ENCODE measurements at places on chromosomes 2 and 18.

GRCh38 chr2:113092864-113093612, 25.3 kb downstream of the IL1F10 start:
- DNase-seq, result no peak

DNA sequence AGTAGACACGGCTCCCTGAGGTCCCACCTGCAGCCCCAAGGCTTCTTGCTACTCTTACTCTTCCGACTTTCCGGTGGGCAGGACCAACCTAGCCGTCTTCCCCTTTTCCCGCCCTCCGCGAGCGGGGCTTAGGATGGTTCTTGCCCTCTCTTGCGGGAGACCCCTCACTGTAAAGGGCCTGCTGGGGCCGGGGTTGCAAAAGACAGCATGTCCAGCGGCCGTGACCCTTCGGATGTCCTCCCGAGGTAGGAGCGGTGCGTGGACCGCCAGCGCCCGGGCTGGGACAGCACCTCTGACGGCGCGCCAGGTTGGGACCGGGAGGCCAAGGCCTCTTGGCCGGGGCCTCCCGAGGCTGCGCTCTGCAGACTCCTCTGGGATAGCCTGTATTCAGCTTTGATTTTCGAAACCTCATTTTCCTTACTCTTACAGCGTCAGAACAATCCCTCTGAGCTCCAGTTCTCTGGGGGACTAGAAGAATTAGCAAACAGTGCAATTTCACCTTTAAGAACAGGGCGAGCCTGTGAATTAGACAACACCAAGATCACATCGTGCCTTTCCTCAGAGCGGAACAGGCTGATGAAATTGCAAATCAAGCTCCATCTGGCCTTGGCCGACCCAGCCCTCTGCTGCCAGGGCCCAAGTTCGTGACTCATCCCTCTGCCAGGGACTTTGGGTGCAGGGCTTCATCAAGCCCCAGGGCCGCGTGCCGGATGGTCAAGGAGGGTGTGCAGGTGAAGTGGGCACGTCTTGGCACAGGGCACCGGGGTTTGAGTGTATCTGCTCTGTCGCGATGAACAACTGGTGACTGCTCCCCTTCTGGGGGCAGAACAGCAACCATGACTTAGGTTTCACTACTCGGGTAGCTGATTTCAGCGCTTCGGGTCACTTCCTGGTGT, 777 bp downstream of the MOCOS start:
- DNase-seq, result no peak

GRCh38 chr2:6442252-6442985, 423.3 kb downstream of the CMPK2 start:
- DNase-seq, result no peak

DNA sequence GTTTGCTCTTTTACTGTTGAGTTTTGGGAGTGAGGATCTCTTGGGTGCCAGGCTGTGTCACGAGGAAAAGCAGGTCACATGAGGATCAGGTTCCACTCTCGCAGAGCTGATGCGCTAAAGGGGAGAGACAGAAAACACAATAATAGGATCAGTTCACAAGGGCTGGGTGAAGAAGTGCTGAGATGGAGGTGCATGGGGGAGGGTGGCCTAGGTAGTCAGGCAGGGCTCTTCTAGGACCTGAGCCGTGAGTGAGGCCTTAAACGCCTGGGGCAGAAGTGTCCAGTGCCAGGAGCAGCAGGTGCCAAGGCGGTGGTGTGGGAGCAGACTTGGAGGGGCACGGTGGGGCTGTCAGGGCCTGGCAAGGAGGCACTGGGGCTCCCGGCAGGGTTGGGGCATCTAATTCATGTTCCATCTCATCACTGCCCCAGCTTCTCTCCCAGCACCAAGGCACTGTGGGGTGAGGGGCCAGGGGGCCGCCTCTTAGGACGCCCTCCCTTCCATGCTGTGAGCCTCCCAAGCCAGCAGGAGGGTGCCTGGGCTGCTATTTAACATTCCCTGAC, 9.3 kb downstream of the KCNIP3 start:
- DNase-seq, result no peak

- DNase-seq, result no peak
Measured at GRCh38 chr2:190183539-190183938, 121.0 kb upstream of the MSTN start.

- DNase-seq, result no peak
Measured at GRCh38 chr2:27724905-27725701, 46.4 kb upstream of the MRPL33 start.

DNA sequence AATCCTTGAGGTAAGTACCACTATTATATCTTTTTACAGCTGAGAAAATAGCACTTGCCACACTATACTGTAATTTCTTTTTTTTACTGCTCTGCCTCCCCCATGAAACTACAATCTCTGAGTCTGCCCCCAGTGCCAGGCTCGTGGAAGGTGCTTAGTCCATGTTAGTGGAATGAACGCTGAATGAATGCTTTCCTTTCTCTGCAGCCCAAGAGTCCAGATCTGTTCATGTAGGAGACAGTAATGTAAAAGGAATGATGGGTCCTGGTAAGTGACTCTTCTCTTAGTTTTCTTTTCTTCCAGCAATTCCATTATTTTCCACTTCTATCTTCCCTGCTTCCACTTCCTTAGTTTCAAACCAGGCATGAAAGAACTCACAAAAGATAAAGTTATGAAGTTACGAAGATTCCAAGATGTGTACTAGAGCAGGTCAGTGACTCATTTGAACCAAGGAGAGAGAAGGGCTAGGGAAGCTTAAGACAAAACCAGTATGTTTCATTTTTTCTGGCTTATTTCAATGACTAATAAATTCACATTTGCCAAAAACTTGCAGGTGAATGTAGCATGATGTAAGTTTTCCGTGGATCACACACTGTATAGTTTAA, 46.0 kb downstream of the ARHGEF33 start:
- DNase-seq, result no peak
